ENCODE measurements at places on chromosomes 12 and 14. TPM values are rescaled to one million over a fixed set of nuclear protein-coding genes. Genes with fewer than 3 reads are reported as not detected.

Gene LACRT
- total RNA-seq, result not detected

Gene BBOF1
- total RNA-seq, result 0.72 TPM

Gene SDR9C7
- total RNA-seq, result not detected

Gene GPR68
- total RNA-seq, result 0.85 TPM

Gene IL26
- total RNA-seq, result not detected

Gene ZNF605
- 4.1 TPM for total RNA-seq

Gene TNS2
- total RNA-seq, result 0.43 TPM

Gene AQP5
- not detected for total RNA-seq

Gene CCDC196
- total RNA-seq, result not detected

Gene GYS2
- not detected for total RNA-seq

Gene CABP1
- total RNA-seq, result not detected

Gene BLOC1S1
- 34.7 TPM for total RNA-seq

Gene LRP1-AS
- not detected for total RNA-seq

Gene LTBR
- 121 TPM for total RNA-seq

Gene TAS2R30
- 2.8 TPM for total RNA-seq

Gene TAS2R9
- total RNA-seq, result not detected

Gene PLCZ1
- not detected for total RNA-seq

Gene IFI27L2
- total RNA-seq, result 46.0 TPM

Gene CD69
- total RNA-seq, result not detected

Gene SYCP3
- total RNA-seq, result not detected

Gene CYP27B1
- total RNA-seq, result 3.2 TPM

Gene SSTR1
- total RNA-seq, result under 0.01 TPM

Gene P3H3
- total RNA-seq, result 39.3 TPM

Gene PGAM5
- 96.1 TPM for total RNA-seq

Gene BDKRB1
- total RNA-seq, result 3.6 TPM

Gene SIX1
- 4.1 TPM for total RNA-seq

Gene SDSL
- total RNA-seq, result 4.8 TPM

Gene KCNA5
- total RNA-seq, result not detected

Gene INHBC
- not detected for total RNA-seq

Gene CCDC197
- not detected for total RNA-seq

Gene ERBB3
- total RNA-seq, result 29.6 TPM

Gene MYH6
- not detected for total RNA-seq

Gene GRIP1
- 5.5 TPM for total RNA-seq

Gene AMN
- 4.7 TPM for total RNA-seq

Gene ETFBKMT
- total RNA-seq, result 1.2 TPM

Gene SLC10A1
- total RNA-seq, result not detected

Gene ARHGEF40
- total RNA-seq, result 18.3 TPM

Gene HCAR3
- total RNA-seq, result 8.9 TPM

Gene CLEC4D
- total RNA-seq, result not detected

Gene CMA1
- total RNA-seq, result not detected

Gene POC1B
- total RNA-seq, result 18.3 TPM

Gene KIF5A
- total RNA-seq, result under 0.01 TPM

Gene GALNT9
- total RNA-seq, result not detected

Gene ZFHX2
- under 0.01 TPM for total RNA-seq

Gene SOCS4
- total RNA-seq, result 10.1 TPM

Gene OR4K5
- not detected for total RNA-seq

Gene PRIMA1
- not detected for total RNA-seq

Gene AQP6
- not detected for total RNA-seq

Data from tracheal epithelial cell (primary cell).